ENCODE measurements at places on chromosomes 7 and 10. TPM values are rescaled to one million over a fixed set of nuclear protein-coding genes. Genes with fewer than 3 reads are reported as not detected.

ADD3 gene
- total RNA-seq: 115 TPM

GPR141 gene
- total RNA-seq: 0.38 TPM

RET gene
- total RNA-seq: 6.6 TPM

SLC13A4 gene
- total RNA-seq: not detected

OR6B1 gene
- not detected for total RNA-seq

Data from Right ventricle myocardium superior (tissue), 1 donor.